ENCODE measurements at places on chromosomes 4 and X.

- no peak for DNase-seq
Observed at GRCh38 chrX:84907324-84907968, 96.2 kb upstream of the APOOL start.

DNA sequence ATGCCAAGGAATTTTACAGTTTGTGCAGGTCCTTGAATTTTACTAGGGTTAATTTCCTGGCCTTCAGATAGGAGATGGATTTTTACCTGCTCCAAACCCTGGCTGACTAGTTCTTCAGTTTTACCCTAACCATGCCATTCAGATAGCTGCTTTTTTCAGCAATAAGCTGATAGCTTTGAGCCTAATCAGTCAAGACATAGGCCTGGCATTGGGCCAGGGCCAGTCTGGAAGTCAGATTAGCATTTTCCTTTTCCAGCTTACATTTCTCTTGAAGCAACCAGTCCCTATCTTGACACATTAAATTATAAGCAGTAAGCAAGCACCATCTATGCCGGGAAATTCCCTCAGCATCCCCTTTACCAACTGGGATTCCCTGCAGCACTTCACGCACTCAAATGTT lies 177.1 kb downstream of the ADGRA3 start:
- DNase-seq = no peak

- DNase-seq = no peak
Observed at GRCh38 chr4:139144911-139145551, 32.0 kb downstream of the ELF2 start.

DNA sequence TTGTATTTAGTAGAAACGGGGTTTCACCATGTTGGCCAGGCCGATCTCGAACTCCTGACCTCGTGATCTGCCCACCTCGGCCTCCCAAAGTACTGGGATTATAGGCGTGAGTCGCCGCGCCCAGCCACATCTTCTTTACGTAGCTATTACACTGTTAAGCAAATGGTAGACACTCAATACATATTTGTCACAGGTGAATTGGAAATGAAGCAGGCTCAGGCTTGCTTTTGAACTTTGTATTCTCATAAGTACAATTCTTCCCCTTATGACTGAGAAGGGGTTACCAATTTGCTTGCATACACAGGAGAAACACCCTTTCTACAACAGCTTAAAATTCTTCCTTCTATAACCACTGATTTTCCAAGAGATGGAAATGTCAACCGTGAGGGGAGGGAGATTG lies 787 bp upstream of the SRPX2 start:
- no peak for DNase-seq

GRCh38 chr4:184362396-184362795 lies 112.0 kb downstream of the IRF2 start:
- DNase-seq = no peak

- DNase-seq = no peak
Observed at GRCh38 chr4:141391771-141392170, 171.1 kb downstream of the ZNF330 start.

GRCh38 chr4:84995386-84995785 lies 28.9 kb upstream of the WDFY3 start:
- DNase-seq = no peak

DNA sequence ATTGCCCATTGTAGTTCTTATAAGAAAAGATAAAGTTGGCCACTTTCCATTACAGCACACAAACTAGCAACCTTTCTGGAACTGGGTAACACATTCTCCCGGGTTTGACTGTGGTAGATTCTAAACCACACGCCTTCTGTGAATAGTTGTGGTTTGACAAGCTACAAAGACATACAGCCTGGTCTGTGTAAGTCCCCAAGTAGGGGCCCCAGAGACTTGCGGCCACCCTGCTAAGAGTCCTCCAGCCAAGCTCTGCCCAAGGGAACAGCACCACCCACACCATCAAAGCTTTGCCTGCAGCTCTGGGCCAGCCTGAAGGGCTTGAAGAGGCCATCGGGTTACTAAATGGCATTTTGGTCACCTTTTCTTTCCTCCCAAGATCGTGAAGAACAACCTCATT lies 203.4 kb downstream of the MAML3 start:
- no peak for DNase-seq

Measured in central memory CD4-positive, alpha-beta T cell (primary cell).